Neuronal stem cell (in vitro differentiated cells): ENCODE measurements at places on chromosomes 7 and 10.

- H3K27me3 ChIP-seq = no peaks in the 10 kb centered on the region
- H3K4me1 ChIP-seq = no peaks in the 10 kb centered on the region
- H3K4me3 ChIP-seq = no peak overlapping the region
- no peak overlapping the region for H3K27ac ChIP-seq
Measured at GRCh38 chr10:130064783-130065182, 45.8 kb downstream of the C10orf143 start.

GRCh38 chr10:93991114-93991513, 2.6 kb upstream of the PLCE1 start:
- H3K4me3 ChIP-seq = no peak overlapping the region
- no peak for DNase-seq
- peaks cover 14% of the 10 kb centered on the region for H3K4me1 ChIP-seq
- peaks cover 2% of the 10 kb centered on the region for H3K27me3 ChIP-seq

- no peak for DNase-seq
- no peak overlapping the region for H3K27ac ChIP-seq
- no peaks in the 10 kb centered on the region for H3K27me3 ChIP-seq
Measured at GRCh38 chr7:125654076-125654475, 724.5 kb upstream of the POT1 start.

DNA sequence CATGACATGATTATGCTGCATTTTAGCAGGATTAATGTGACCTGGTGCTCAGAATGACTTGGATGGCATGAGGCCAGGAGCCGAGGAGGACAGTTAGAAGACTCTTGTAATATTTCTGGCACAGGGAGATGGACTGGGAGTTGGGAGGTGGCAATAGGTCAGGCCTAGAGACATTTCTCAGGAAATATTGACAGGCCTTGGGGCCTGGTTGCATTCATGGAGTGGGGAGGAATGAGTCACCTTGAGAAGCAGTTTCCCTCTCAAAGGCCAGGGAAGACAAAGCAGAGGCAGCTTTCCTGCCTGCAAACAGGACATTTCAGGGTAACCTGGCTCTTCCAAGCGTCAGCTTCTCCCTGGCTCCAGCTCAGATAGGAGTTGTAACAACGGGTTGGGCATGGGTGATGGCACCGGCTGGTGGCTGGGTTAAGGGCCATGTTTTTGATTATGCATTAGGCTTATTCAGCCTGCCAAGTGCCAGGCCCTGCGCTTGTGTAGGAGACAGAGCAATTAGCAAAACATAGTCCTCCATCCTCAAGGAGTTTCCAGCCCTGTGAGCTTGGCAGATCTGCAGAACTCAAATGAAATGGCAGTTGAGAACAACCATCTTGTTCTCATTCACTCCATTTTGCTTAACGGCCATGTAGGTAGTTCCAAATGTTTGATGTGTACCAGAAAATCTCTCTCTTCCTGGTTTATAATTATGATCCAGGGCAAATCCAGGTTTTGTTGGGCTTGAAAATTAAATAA, 38.2 kb downstream of the HK1 start:
- no peak overlapping the region for H3K4me3 ChIP-seq
- no peak overlapping the region for H3K27ac ChIP-seq
- H3K27me3 ChIP-seq = peaks cover 3% of the 10 kb centered on the region
- DNase-seq = no peak
- H3K36me3 ChIP-seq = no peaks in the 10 kb centered on the region
- peaks cover 7% of the 10 kb centered on the region for H3K4me1 ChIP-seq

DNA sequence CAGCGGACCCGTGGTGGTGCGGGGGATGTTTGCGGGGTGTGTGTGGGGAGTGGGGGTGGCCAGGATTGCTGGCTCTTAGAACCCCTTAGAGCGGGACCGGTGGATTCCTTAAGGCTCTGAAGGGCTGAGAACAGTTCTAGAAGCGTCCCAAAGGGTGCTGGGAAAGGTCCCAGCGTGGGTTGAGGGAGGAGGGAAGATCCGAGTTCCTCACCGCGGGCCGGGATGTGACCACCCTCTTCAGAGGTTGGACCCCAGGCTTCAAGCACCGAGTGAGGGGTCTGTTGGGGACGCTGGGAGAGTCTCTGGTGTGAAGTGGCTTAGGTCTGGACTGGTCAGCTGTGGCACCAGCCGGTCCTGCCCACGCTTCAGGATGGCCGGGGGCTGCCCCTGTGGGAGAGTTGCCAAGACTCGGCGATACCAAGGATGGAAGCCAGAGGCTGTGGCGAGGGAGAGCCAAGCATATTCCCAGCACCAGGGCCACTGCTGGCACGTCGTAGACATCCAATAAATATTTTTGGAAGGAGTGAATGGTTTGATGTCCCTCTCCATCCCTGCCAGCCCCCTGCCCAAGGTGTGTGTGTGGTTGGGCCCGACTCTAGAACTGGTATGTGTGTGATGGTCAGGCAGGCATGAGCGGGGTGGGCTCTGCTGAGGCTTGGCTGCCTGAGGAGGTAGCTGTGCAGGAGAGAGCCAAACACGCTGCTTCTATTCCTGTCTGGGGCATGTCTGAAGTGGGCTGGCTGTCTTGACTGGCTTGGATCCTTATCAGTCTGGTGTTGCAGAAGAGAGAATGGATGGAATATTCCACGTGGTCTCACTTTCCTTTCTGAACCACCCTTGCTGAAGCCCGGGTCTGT, 19.2 kb downstream of the ZNF775 start:
- no peak for DNase-seq
- peaks cover 50% of the 10 kb centered on the region for H3K4me1 ChIP-seq
- H3K27ac ChIP-seq = no peak overlapping the region
- H3K27me3 ChIP-seq = no peaks in the 10 kb centered on the region
- peaks cover 33% of the 10 kb centered on the region for H3K36me3 ChIP-seq
- H3K4me3 ChIP-seq = no peak overlapping the region

GRCh38 chr7:46832136-46832535, 749.8 kb downstream of the TNS3 start:
- no peak overlapping the region for H3K27ac ChIP-seq
- H3K36me3 ChIP-seq = no peaks in the 10 kb centered on the region
- H3K4me1 ChIP-seq = no peaks in the 10 kb centered on the region
- no peaks in the 10 kb centered on the region for H3K27me3 ChIP-seq
- H3K4me3 ChIP-seq = no peak overlapping the region
- DNase-seq = no peak

DNA sequence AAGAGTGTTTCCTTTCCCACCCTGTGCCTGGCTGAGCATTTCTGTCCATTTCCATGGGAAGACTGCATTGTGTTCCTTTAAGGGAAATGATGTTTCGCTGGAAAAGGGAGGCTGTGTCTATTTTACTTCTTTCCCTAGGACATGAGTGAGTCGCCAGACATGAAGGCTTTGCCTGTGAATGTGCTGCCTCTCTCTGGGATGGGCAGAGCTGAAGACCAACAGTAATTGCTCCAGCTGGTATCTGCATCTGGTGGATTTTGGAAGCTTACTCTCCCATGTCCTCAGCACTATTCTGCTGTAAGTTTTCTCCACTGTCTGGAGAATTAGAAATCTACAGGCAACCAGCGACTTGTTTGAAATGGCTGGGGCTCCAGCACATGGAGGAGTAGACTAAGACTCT, 264.6 kb upstream of the BMPER start:
- no peak overlapping the region for H3K27ac ChIP-seq
- no peaks in the 10 kb centered on the region for H3K27me3 ChIP-seq
- H3K36me3 ChIP-seq = no peaks in the 10 kb centered on the region
- no peaks in the 10 kb centered on the region for H3K4me1 ChIP-seq
- H3K4me3 ChIP-seq = no peak overlapping the region
